ENCODE measurements at places on chromosomes 3 and 15.

- no peak for DNase-seq
These were observed 69.9 kb downstream of the OXNAD1 start for GRCh38 chr3:16334909-16335308.

- DNase-seq: no peak
These were observed 75.4 kb upstream of the POMGNT2 start for GRCh38 chr3:43181202-43181821.

- no peak for DNase-seq
These were observed 1.6 kb downstream of the FBN1 start for GRCh38 chr15:48643776-48644466.

- DNase-seq: no peak
These were observed 730 bp upstream of the RORA start for GRCh38 chr15:61229883-61230180.

DNA sequence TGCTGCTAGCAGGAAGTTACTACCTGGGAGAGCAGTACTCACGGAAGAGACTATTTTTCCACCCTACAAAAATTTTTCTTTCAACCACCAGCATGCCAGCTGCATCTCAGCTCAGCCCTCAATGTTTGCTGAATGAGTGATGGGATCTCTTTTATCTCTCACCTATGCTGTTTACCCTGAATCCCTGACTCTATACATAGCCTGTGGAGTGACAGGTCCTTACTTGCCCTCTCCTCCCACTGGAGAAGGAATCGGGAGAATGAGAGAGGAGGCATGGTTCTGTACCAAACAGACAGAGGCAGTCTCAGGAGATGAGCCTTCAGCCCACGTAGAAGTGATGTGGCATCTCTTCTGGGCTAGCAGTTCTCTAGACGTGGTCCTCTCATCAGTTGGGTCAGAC is 6.7 kb upstream of the DGKG start:
- DNase-seq: no peak

GRCh38 chr15:87489456-87489855 is 767.1 kb downstream of the NTRK3 start:
- no peak for DNase-seq

DNA sequence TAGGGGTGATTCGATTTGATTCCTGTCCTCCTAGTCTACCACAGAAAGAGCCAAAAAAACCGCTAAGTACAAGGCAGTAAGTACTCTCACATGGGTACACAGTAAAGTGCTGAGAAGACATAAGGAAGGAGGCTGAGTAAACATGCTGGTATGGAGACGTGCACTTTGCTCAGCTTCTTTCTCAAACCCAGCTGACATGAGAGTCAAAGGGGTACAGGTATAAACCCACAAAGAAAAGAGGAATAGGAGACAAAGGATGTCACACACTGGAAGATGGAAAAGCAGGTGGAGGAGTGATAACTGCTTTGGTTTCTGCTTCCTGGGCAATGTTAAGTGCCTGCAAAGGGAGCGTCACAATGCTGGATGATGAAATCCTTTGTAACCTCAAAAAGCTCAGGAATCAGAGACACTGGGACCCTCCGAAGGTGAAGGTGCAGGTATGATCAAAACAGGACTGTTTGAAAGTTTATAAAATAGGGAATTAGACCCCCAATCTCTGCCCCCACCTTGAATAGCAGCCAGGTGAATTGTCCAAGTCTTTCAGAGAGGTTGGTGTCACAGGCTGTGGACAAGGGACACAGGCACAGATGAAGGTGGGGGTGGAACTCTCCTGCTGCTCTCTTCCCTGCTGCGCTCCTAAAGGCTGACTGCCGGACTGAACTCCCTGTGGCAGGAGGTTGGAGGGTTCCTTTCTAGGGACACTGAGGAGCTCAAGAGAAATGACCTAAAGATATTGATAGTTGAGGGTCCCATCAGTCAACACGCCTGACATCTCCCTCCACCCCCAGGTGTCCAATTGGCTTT is 101.8 kb downstream of the RAB11A start:
- DNase-seq: no peak

GRCh38 chr3:177287231-177287630 is 89.9 kb upstream of the TBL1XR1 start:
- no peak for DNase-seq

DNA sequence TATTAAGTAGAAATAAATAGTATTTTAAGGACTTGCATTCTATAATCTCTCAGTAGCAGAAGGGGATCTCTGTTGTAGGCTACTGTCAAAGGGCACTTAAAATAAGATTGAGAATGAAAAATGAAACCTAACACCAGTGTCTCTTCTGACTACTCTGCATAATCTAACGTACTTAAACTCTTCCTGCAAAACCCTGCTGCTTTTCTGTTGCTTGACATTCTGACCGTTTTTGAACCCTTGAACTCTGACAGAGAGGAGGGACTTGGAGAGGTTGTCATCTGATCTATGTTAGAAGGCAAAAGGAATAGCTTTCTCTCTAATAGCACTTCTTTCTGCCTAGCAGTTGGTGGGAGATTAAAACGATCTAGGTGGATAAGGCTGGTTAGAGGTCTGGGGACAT is 204.6 kb downstream of the ZIC1 start:
- no peak for DNase-seq

- DNase-seq: no peak
These were observed 3.9 kb downstream of the HSPBAP1 start for GRCh38 chr3:122789585-122790273.

DNA sequence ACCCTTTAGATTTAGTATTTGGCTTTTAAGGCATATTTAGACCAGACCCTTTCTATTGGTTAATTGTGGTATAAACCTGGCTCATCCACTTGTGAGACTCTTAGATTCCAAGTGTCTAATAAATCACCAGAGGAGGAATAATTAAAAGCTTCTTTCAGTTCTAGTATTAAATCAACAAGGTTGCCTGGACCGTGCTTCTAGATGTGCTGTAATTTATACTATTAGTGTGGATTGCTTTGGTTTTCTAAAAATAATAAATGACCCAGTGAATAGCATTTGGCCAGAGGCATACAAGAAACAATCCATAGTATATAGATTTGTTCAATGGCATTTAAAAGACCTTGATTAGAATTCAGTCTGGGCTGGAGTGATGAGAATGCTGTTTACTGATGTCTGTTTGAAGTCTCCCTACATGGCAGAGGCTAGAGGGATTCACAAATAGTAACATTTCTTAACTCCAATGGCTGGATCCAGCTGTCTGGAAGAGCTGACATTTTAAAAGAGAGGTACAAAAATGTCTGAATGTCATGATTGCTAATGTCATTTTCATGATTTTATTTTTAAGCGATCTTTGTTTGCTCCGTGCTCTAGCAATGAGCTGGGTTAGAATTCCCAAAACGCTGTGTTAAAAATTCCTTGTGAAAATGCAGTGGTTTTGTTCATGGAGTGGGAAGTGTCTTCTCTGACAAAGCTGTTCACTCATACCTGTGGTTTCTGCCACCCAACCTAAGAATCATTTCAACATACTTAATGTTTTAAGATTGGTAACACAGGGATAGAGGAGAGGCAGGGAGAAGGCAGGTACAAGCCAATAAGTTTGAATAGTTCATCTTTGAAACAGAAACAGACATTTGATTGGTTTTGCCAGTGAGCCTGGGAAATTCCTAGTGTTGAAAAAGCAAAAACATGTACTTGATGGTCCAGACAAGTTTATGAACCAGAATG is 89.9 kb downstream of the RBMS3 start:
- no peak for DNase-seq

GRCh38 chr3:149990423-149990948 is 19.8 kb upstream of the PFN2 start:
- DNase-seq: no peak

DNA sequence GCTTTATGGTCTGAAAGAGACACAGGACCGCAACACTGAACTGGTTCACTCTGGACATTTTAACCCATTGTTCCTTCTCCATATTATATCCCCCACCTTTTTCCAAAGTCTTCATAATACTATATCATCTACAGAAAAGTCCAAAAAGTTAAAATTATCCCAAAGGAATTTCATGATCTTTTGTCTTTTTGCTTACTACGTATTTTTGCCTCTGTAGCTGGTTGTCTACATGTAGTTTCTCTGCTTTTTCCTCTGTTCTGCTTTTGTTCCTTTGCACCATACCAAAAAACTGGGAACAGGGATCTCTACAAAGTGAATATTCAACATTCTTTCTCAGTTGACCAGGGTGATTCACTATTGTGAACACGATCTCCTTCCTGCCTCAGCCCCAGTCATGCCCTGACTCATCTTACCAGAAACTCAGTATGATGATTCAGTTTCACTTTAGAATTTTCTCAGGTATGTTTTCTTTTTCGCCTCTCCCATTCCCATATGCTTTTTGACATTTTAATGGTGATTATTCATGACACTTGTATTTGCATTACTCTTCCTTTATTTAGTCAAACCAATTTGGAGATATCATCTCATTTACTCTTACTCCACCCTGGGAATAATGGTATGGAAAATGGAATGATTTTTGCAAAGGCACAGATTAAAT is 14.5 kb downstream of the EMC4 start:
- DNase-seq: no peak
